Stimulated activated CD4-positive, alpha-beta T cell treated with anti-CD3 and anti-CD28 coated beads, Interleukin-12 subunit alpha, Interleukin-12 subunit beta, amount 100 ng/mL, for 48 hours (primary cell): ENCODE measurements at places on chromosomes 11 and 22.

GRCh38 chr11:126403658-126404057, 48.2 kb downstream of the ST3GAL4 start:
- DNase-seq, result no peak

GRCh38 chr22:30265823-30266444, 717 bp downstream of the OSM start:
- DNase-seq, result peak; percentile 80

- DNase-seq, result no peak
Observed at GRCh38 chr11:75826461-75827230, 11.6 kb downstream of the UVRAG start.

DNA sequence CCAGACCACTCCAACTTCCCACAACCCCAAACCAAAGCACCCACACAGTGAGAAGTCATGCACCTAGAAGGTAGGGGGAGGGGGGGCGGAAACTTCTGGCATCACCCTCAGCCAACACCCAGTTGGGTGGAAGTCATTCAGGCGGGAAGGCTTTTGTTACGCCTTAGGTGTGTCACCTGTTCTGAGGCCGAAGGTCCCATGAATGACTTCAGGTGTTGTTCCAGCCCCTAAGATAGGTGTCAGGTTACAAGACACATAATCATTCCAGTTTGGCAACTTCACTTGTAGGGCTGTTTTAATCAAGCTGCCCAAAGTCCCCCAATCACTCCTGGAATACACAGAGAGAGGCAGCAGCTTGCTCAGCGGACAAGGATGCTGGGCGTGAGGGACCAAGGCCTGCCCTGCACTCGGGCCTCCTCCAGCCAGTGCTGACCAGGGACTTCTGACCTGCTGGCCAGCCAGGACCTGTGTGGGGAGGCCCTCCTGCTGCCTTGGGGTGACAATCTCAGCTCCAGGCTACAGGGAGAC, at the start of gene TMPRSS4:
Gene TMPRSS4, plus strand, starts transcription at position 325 of the 528 bp plus-strand sequence. CDS start 225 bp downstream, outside the sequence.
- DNase-seq, result no peak

- DNase-seq, result no peak
Observed at GRCh38 chr22:21714059-21714770, 21.4 kb downstream of the YPEL1 start.

- DNase-seq, result no peak
Observed at GRCh38 chr22:40718250-40719204, 39.2 kb downstream of the MCHR1 start.

GRCh38 chr11:61911701-61912529, 5.5 kb downstream of the RAB3IL1 start:
- no peak for DNase-seq

- DNase-seq, result no peak
Observed at GRCh38 chr22:25643232-25644000, 78.9 kb downstream of the GRK3 start.

GRCh38 chr11:4607781-4608666, at the start of gene TRIM68:
Gene TRIM68 (minus strand): TSS chr11:4608231. CDS start chr11:4605504, 2,727 bp downstream.
- DNase-seq, result peak; percentile 84

DNA sequence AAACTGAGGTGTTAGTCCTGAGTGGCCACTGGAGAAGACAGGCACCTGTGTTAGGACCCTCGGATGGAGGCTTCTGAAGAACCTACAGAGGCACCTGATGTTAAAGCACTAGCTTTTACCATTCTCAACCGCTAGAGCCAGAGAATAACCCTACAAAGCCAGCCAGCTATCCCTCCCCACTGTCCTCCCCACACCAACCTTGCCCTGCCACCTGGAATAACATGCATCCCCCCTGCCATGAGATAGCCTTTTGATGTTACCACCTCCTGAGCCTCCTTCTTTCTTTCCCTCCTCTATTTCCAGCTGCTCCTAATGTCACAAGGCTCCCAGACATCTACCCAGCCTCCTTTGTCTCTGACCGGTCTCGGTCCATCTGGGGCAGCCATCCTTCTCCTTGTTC, 28.1 kb downstream of the COMMD9 start:
- no peak for DNase-seq

- no peak for DNase-seq
Observed at GRCh38 chr22:46010207-46010867, 33.4 kb upstream of the WNT7B start.

DNA sequence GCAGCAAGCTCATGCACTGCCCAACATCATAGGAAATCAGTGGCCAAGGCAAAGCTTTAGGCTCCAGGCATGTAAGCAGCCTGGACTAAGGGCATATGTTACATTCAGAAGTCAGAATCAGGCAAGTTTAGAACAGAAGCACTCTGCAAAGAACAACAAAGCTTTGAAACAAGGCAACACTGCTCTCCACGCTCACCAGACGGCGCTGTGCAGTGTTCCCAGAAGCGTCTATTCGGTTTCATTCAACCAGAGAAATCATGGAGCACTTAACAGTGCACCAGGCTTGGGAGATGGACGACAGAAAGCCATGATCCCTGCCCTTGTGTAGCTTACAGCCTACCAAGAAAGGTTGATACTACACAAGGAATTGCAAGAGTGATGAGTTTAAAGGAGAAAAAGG, 555.8 kb downstream of the BUD13 start:
- peak; percentile 5 for DNase-seq

GRCh38 chr11:115126092-115126491, 378.1 kb downstream of the CADM1 start:
- no peak for DNase-seq

DNA sequence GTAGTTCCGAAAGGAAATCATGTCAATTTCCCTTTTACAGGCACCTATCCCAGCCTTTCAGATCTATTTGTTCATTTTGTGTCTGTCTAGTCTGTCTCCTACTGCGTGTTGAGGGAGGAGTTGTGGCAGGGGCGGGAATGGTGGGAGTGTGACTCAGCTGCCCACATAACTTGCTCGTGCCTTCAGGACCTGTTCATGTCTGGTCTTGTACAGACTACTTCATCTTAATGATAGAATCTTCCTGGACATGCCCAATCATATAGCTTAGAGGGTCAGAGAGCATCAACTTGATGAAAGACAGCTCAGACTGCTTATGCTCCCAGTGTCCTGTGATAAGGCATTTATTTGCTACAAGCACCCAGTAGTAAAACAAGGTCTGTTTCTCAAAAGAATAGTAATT, 61.0 kb upstream of the BIRC3 start:
- no peak for DNase-seq

GRCh38 chr22:37887584-37888378, 18.3 kb upstream of the MICALL1 start:
- DNase-seq, result no peak
